ENCODE measurements at places on chromosomes 2 and 18. TPM values are rescaled to one million over a fixed set of nuclear protein-coding genes. Genes with fewer than 3 reads are reported as not detected.

Gene INO80C
- total RNA-seq, result 18.8 TPM

Gene SCYGR4
- not detected for total RNA-seq

Gene ST8SIA5
- 0.14 TPM for total RNA-seq

Gene ZNF236
- 14.2 TPM for total RNA-seq
